ENCODE measurements at places on chromosomes 16 and 17.

- DNase-seq = peak; percentile 32
Measured at GRCh38 chr17:15510361-15510760, 42.9 kb upstream of the CDRT4 start.

DNA sequence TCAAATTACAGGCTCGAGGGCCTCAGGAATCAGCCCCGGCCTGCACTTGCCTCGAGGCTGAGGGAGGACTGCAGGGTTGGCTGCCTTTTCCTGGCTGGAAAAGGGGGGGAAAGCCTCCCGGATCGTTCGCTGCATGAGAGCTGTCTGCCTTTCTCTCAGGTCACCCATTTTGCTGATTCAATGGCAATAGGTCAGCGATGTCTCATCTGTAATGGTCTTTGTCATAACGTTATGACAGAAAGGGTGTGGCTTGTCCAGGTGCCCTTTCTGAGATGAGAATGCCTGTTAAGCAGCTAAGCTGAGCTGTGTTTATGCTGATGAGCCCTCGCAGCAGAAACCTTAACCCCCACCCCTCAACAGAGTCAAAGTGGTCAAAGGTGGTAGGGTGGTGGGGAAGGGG is 81.8 kb downstream of the AKAP1 start:
- DNase-seq = no peak

GRCh38 chr16:58366247-58367031 is 25.8 kb upstream of the GINS3 start:
- peak; percentile 81 for DNase-seq

GRCh38 chr17:83024218-83024971 is 55.0 kb upstream of the METRNL start:
- DNase-seq = no peak

GRCh38 chr17:42130310-42130936 is 7.8 kb downstream of the HSPB9 start:
- no peak for DNase-seq

GRCh38 chr16:30484887-30485286 is 12.3 kb downstream of the ITGAL start:
- no peak for DNase-seq

- DNase-seq = no peak
Measured at GRCh38 chr16:68732042-68732680, 4.9 kb upstream of the CDH1 start.

- DNase-seq = no peak
Measured at GRCh38 chr16:19909750-19910322, 25.2 kb upstream of the GPRC5B start.

Data from suppressor macrophage treated with lipopolysaccharide for 1 hour (primary cell).